Neural crest cell (in vitro differentiated cells): ENCODE measurements at places on chromosomes 12 and 14. TPM values are rescaled to one million over a fixed set of nuclear protein-coding genes. Genes with fewer than 3 reads are reported as not detected.
A peak's percentile ranks its signal among the peaks of the same experiment; 100 is the strongest.

WSB2 gene
- total RNA-seq: 77.3 and 78.6 TPM in 2 replicates

NANOG gene
- total RNA-seq: 0.05 TPM in 1 of 2 replicates, not detected in the other

SERPINA1 gene
- total RNA-seq: not detected in 2 replicates

ADSS1 gene
- 4.4 and 5.0 TPM in 2 replicates for total RNA-seq

POU6F1 gene
- total RNA-seq: 7.7 and 9.3 TPM in 2 replicates

DNA sequence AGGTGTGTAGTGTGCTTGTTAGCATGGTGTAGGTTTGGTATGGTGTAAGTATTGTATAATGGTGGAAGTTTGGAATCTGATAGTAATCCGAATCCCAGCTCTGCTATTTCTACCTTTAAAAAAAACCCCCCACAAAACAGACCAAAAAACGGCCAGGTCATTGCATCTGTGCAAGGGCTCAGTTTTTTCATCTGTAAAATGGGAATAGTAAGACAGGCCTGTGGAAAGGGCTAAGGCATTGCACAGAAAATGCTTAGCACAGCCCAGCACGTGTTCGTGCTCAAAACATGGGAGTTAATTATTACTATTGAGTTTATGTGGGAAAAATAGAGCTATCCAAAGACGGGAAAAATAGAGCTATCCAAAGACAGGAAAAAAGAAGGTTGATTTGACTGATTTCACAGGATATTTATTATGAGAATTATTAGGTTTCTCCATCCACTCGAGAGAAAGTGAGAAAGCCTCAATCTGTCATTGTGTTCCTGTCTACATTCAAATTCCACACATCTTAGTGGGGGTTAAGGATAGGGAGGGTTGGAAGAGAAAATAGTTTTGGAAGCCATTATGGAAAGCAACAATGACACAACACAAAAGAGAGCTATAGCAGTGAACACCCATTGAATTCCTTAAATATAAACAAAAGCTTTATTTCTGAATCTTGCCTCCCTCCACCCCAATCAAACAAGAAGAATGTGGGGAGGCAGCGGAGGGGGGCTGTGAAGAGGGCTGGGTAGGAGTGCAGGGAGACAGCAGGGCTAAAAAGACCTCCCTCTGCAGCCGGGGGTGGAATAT, 126.8 kb upstream of the MAX start:
- H3K36me3 ChIP-seq: no peaks in the 10 kb centered on the region
- no peak for DNase-seq
- H3K27ac ChIP-seq: peak overlapping the region; percentile 93
- peaks cover 68% of the 10 kb centered on the region for H3K4me1 ChIP-seq
- peak overlapping the region; percentile 67 for H3K4me3 ChIP-seq
- no peaks in the 10 kb centered on the region for H3K27me3 ChIP-seq

GRCh38 chr12:79227091-79227490, 362.5 kb downstream of the SYT1 start:
- H3K4me1 ChIP-seq: no peaks in the 10 kb centered on the region
- H3K4me3 ChIP-seq: no peak overlapping the region
- H3K27me3 ChIP-seq: no peaks in the 10 kb centered on the region
- no peak overlapping the region for H3K27ac ChIP-seq
- DNase-seq: no peak

GRCh38 chr12:82835217-82835616, 148.5 kb downstream of the TMTC2 start:
- no peak overlapping the region for H3K4me3 ChIP-seq
- H3K4me1 ChIP-seq: peaks cover 7% of the 10 kb centered on the region
- no peak overlapping the region for H3K27ac ChIP-seq
- no peak for DNase-seq
- H3K36me3 ChIP-seq: no peaks in the 10 kb centered on the region

DNA sequence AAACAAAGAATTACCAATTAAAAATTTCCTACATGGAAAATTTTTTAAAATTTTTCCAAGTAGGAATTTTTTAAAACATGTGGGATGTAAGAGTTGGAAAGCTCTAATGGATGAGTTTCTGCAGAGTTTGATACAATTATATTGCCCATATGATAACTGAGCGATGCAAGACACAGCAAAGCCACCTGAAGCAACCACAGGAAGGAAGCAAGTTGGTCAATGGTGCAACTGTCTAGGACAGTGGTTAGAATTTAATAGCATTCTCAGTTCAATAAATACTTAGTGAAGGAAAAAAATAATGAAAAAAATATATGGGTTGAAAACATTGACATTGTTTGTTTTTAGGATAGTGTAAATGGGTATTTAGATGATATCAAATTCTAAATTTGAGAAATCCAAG, 178.6 kb upstream of the GARIN2 start:
- H3K27me3 ChIP-seq: no peaks in the 10 kb centered on the region
- no peak overlapping the region for H3K27ac ChIP-seq
- DNase-seq: no peak

DNA sequence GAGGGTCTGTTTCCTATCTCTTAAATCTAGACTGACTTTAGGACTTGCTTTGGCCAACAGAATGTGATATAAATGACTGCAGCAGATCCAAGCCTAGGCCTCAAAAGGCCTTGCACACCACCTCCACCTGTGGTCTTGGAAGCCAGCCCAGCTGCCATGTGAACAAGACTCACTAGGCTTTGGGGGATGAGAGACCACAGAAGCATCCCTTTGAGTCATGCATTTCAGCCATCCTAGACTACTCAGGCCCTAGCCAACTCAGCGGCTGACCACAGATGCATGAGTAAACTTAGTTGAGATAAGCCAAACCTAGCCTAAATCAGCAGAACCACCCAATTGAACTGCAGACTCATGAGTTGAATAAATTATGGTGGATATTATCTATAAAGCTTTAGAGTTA, 87.7 kb downstream of the KCNH5 start:
- DNase-seq: no peak
- no peaks in the 10 kb centered on the region for H3K4me1 ChIP-seq
- H3K27me3 ChIP-seq: peaks cover 6% of the 10 kb centered on the region
- no peak overlapping the region for H3K27ac ChIP-seq
- H3K36me3 ChIP-seq: no peaks in the 10 kb centered on the region

DNA sequence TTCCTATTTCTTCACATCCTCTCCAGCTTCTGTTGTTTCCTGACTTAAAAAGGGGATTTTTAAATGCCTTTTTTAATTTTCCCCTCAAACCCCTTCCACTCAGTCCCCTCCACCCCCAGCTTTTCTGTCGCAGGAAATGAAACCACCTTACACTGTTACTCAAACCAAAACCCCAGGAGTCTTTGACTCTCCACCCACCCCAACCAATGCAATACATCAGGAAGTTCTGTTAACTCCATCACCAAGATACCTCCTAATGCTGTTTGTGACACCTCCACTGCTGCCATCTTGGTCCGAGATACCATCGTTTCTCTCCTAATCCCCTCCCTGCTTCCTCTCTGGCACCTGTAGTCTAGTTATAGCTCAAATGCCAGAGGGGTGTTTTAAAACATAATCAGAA, 25.4 kb upstream of the CPM start:
- H3K4me3 ChIP-seq: no peak overlapping the region
- H3K4me1 ChIP-seq: peaks cover 13% of the 10 kb centered on the region
- no peaks in the 10 kb centered on the region for H3K36me3 ChIP-seq
- no peak for DNase-seq
- peak overlapping the region; percentile 32 for H3K27ac ChIP-seq
- no peaks in the 10 kb centered on the region for H3K27me3 ChIP-seq

- no peak for DNase-seq
- no peak overlapping the region for H3K4me3 ChIP-seq
- H3K27ac ChIP-seq: peak overlapping the region; percentile 59
Measured at GRCh38 chr12:58169826-58170225, 228.5 kb downstream of the ATP23 start.

DNA sequence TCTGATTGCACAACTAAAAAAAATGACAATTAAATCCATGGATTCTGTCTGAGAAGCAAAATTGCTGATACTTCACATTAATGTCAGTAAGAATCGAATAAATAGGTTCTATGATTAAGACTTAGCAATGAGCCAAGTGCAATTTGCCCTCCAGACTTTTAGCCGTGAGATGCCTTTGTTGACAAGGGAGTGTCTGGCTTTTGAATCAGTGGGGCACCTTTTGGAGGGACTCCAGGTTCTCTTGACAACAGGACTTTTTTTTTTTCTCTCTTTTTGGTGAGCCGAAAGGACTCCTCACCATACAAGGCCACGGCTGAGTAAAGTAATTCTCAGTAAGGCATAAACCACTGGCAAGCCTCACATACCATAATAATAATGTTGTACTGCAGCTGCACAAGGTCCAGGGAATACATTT, 4.7 kb upstream of the MDM1 start:
- no peaks in the 10 kb centered on the region for H3K36me3 ChIP-seq
- H3K27ac ChIP-seq: no peak overlapping the region
- H3K27me3 ChIP-seq: peaks cover 14% of the 10 kb centered on the region
- no peak overlapping the region for H3K4me3 ChIP-seq
- no peak for DNase-seq
- H3K4me1 ChIP-seq: peaks cover 6% of the 10 kb centered on the region

DNA sequence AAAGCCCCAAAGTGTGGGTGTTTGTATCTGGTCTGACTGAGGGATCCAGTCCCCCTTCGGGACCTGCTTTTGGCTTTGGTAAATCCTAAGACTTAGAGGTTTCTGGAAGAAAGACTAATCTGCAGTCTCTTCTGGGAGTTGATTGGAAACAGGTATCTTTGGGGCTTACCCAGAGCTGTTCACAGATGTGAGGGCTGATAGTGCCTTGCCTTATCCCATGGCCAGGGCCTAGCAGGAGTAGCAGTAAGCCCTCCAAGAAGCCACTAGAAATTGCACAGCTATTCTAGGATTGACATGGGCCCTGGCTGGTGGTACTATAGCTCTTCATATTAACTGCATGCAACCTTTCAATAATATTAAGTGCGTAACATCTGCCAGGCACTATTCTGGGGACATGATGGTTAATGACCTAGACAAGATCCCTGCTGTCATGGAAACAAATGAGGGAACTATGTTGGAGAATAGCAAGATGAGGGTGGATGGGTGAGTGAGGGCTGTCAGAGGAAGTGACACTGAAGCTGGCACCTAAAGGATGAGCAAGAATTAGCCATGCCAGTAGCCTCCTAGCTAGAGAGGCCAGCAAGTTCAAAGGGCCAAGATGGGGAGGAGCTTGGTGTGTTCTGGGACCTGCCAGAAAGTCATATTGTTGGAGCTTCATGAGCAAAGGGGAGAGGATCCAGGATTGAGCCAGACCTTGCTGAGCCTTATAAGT, 71.7 kb downstream of the CRADD start:
- H3K27ac ChIP-seq: no peak overlapping the region
- H3K36me3 ChIP-seq: peaks cover 13% of the 10 kb centered on the region
- no peak for DNase-seq
- no peak overlapping the region for H3K4me3 ChIP-seq

GRCh38 chr12:67621112-67621511, 27.4 kb upstream of the DYRK2 start:
- no peak for DNase-seq
- no peaks in the 10 kb centered on the region for H3K36me3 ChIP-seq
- no peaks in the 10 kb centered on the region for H3K27me3 ChIP-seq
- no peak overlapping the region for H3K4me3 ChIP-seq
- no peak overlapping the region for H3K27ac ChIP-seq

DNA sequence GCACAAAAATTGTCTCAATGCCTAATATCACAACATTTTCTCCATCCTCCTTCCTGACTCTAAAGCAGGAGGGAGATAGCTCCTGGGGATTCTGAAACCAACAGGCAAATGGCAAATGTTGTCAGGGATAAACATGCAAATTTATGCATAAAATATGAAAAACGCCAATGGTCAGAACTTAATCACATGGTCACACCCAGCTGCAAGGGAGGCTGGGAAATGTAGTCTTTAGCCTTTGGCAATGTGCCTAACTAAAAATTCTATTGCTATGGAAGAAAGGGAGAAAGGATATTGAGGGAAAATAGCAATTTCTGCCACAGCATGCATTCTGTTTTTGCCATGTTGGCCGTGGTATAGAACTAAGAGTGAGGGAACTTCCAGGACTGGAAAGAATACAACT, 11.7 kb upstream of the OASL start:
- no peak for DNase-seq
- H3K4me3 ChIP-seq: no peak overlapping the region
- peaks cover 14% of the 10 kb centered on the region for H3K27me3 ChIP-seq
- no peaks in the 10 kb centered on the region for H3K4me1 ChIP-seq

DNA sequence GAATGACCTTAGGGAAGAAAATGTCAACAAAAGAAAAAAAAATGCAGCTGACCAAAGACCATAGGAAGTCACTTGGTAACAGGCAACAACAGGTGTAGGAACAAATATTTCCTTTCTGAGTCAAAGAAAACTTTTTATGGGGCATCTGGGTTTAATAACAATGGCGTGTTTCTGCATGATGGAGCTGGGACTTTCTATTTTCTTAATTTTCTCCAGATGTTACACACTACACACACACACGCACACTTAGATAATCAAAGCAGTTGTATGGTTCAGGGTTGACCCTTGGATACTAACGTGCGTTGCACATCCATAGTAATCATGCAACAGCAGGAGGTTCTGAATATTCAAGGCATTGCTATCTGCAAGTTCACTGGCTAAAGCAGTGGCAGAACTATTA, 47.9 kb upstream of the NTF3 start:
- H3K4me1 ChIP-seq: no peaks in the 10 kb centered on the region
- no peaks in the 10 kb centered on the region for H3K27me3 ChIP-seq
- DNase-seq: no peak

GRCh38 chr14:23573384-23574015, 5.1 kb downstream of the JPH4 start:
- peak overlapping the region; percentile 13 for H3K4me3 ChIP-seq
- peaks cover 17% of the 10 kb centered on the region for H3K4me1 ChIP-seq
- peaks cover 77% of the 10 kb centered on the region for H3K27me3 ChIP-seq
- H3K36me3 ChIP-seq: no peaks in the 10 kb centered on the region

GRCh38 chr14:39006721-39007410, 96.2 kb downstream of the SEC23A start:
- H3K4me1 ChIP-seq: no peaks in the 10 kb centered on the region
- no peak overlapping the region for H3K4me3 ChIP-seq
- peaks cover 3% of the 10 kb centered on the region for H3K36me3 ChIP-seq
- no peaks in the 10 kb centered on the region for H3K27me3 ChIP-seq
- no peak overlapping the region for H3K27ac ChIP-seq
- no peak for DNase-seq

GRCh38 chr14:67429510-67430205, 17.7 kb upstream of the PLEK2 start:
- H3K27me3 ChIP-seq: no peaks in the 10 kb centered on the region
- H3K4me3 ChIP-seq: no peak overlapping the region
- no peak overlapping the region for H3K27ac ChIP-seq
- H3K4me1 ChIP-seq: peaks cover 15% of the 10 kb centered on the region
- H3K36me3 ChIP-seq: no peaks in the 10 kb centered on the region

GRCh38 chr12:51921017-51921725, 13.9 kb downstream of the ACVRL1 start:
- no peak overlapping the region for H3K27ac ChIP-seq
- DNase-seq: no peak
- H3K27me3 ChIP-seq: peaks cover 3% of the 10 kb centered on the region

- no peak overlapping the region for H3K4me3 ChIP-seq
- H3K4me1 ChIP-seq: peaks cover 6% of the 10 kb centered on the region
- H3K36me3 ChIP-seq: no peaks in the 10 kb centered on the region
- DNase-seq: peak; percentile 24
Measured at GRCh38 chr12:113119980-113120669, 15.4 kb downstream of the RASAL1 start.
